Spinal cord (tissue), 10 donors: ENCODE measurements at places on chromosomes 3 and 15.

DNA sequence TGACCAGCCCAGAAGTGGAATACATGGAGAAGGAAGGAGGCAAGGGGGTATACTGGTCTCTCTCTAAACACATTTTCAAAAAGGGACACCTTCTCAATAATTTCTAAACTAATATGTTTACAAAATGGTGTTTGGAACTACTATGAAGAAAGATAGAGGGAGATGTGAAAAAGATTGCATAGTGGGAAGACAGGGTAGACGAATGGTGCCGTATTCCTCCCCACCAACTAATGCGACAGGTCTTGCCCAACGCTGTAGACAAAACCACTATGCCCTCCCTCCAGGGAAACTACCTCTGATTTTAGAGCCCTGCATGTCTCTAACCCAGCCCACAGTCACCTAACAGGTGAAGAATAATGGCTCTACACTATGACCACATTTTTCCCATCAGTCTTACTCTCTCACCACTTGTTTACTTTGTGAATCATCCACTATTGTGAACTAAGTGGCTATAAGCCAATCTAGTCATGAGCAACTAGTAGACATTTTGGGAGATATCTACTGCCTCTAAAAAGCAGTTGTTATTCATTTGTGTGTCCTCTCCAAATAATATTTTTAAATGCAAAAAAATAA is 108.2 kb upstream of the UBE2E2 start:
- DNase-seq = no peak

GRCh38 chr3:64038253-64038767 is 15.0 kb upstream of the PSMD6 start:
- no peak for DNase-seq

DNA sequence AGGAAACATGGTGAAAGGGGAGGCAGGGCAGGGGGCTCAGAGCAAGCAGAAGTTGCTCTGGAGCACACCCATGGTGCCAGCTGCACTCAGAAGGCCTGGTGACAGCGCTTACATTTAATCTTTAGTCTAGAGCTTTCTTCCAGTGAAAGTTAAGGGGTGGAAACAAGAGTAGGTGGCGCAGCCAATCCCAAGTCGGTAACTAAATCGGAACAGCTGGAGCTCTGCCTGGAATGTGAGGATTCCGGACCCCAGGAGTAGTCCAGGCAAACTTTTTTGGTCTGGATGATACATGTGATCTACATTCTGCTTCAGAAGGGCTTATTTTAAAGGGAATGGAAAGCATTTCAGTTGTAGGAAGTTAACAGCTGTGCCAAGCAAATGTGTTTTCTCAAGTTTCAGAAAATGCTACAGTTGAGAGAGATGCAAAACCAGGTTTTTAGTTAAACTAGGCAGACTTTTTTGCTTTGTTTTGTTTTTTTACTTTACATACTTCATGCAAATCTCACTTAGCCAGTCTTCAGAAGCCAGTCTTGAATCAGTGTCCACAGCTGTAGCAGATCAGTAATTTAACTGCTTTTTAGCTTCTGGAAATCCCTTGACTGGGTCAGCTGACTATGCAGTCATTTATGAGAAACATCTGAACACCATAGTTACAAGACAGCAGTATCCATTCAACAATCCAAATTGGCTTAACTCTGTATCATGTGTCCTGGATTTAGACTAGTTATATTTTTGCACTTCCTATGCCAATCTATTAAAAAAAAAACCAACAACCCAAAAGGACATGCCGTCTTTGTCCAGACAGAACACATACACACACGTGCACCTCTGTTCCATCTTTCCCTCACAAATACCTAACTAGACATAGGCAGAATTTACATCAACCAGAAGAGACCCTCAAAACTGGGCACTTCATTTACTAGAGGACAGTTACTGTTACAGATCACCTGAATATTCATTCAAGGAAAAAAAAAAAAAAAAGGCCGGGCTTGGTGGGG is 33.2 kb downstream of the ZNF106 start:
- peak; percentile 31 for DNase-seq

- DNase-seq = no peak
Observed at GRCh38 chr3:42005401-42005800, 43.5 kb upstream of the ULK4 start.

- DNase-seq = no peak
Observed at GRCh38 chr3:44506961-44507360, 29.5 kb upstream of the ZNF445 start.

- no peak for DNase-seq
Observed at GRCh38 chr3:69322158-69322509, 63.8 kb downstream of the FRMD4B start.

GRCh38 chr15:97504031-97504792 is 456.3 kb upstream of the ARRDC4 start:
- DNase-seq = no peak

- DNase-seq = no peak
Observed at GRCh38 chr15:62901087-62901486, 141.5 kb upstream of the TPM1 start.

DNA sequence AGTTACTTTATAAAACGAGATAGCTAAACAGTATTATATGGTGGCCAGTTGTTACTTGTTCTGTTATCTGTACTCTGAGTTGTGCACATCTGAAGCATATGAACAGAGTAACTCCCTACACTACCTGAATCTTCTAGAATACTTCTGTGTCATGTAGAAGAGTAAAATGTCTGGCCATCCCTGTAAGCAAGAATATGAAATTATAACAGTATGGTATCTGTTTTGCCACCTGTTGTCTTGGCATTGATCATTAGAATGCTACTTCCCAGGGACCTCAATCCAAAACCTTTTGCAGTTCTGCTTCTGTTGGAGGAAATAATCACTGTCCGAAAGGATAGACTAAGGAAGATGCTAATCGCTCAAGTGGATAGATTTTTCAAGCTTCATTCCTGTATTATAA is 1.9 kb downstream of the TEX9 start:
- no peak for DNase-seq

GRCh38 chr3:186496635-186497034 is 47.5 kb downstream of the CRYGS start:
- no peak for DNase-seq

DNA sequence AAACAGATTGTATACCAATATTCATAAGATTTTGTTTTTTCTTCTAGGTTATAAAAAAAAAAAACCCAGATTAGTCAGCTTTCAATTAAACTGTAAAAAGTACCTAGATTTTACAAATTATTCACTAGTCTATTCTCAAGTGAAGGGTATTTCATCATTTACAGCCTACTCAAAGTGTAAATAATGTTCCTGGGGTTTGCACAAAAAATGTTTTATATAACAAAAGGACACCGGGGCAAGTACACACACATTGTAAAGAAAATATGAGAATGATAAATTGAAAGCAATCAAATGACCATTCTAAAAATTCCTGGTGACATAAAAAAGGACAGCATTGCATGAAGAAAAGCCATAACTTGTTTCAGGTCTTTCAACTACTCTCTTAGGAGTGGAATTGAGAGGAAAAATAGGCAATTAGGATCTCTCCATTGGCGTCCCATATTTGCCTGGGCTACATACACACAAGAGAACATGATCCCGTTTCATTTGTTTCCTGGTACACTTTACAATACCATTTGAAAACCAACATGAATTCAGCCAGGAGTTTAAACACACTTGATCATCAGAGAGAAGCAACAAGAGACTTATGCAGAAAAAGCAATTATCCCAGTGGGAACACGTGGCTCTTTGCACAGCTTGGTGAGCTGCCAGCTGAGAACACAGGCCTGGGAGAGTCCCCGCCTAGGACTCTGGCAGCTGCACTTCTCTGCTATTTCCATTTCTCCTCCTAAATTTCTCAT is 1039.2 kb downstream of the ROBO1 start:
- peak; percentile 90 for DNase-seq

DNA sequence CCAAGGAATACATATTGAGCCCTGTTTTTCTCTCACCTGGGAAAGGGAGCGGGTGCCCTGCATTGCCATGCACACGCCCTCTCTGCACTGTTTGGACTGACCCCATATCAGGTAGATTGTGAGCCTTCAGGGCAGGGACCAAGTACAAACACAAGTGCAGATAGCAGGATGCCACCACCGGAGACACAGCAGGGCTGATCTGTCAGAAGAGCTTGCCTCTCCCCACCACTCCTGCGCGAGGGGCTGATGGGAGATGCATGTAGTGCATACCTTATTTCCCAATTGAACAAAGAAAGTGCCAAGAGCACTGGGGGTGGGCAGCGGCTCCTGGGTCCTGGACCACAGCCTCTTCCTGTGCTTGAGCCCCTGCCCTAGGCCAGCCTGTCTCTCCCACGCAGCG is 9.0 kb upstream of the SLCO2A1 start:
- no peak for DNase-seq

GRCh38 chr15:35477312-35478262 is 68.4 kb downstream of the DPH6 start:
- DNase-seq = no peak

DNA sequence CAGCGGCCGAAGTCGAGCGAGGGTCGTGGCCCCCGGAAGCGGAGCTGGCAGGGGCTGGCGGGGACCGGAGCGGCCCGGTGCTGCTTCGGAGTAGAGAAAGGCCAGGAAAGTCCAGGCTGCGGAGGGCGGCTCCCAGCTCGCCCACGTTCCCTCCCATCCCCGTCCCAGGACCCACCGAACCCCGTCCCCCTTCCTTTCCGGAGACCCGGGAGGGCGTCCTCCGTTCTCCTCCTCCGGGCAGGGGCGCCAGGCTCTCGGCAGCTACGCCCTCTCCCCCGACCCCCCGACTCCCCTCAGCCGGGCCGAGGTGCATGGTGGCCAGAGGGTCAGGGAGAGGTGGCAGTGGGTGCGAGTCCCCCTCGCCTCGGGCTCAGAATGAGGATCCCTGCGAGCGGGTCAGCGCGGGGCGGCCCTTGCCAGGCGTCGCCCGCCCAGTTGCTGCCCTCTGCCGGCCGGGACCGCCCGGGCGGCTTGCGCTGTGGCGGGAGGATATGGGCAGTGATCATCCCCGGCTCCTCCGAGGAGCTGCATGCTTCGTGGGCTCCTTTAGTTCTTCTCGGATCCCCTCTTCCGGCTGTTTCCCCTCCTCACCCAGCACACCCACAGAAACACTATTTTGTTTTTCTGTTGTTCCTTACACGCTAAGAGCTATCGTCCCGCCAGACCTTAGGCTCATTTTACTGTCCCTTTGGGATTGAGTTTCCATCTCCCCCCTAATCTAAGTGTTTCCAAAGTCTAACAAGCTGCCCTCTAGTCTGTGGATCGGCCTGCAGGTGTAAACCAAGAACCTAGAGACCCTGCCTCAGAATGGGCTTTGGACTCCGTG is 744 bp upstream of the ALDH1A2 start:
- DNase-seq = no peak

- DNase-seq = peak; percentile 42
Observed at GRCh38 chr15:64521726-64522164, 61.4 kb downstream of the ZNF609 start.

DNA sequence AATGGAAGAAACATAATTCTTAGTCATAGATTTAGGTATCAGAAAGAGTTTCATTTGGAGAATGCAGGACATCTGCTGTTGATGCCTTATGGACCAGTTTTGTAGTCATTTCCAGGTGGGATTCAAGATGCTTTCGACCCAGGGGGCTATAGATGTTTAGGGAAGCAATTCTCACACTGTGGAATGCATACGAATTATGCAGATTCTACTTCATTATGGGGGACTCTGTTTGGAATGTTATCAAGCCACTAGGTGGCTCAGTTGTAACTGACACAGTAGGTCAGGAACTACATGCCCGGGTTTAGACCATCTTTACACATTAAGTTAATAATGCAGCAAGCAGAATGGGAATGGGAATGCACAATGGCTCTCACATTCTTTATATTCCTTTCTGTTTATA is 1359.8 kb downstream of the ZPLD1 start:
- peak; percentile 61 for DNase-seq

DNA sequence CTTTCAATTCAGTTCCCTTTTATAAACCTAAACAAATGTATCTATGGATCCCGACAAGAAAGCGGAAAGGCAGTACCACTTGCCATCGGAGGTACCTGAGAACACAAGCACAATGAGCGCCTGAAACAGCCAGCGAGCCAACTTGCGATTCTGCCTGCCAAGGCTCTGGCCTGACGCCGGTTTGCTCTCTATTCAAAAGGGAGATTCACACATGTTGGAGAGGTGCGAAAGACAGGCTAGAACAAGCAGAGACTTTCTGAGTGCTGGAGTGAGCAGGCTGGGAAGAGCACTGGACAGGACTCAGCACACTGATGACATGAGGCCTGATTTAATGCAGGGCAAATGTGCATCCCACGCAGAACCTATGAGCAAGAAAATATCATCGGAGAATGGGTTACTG is 17.7 kb upstream of the PRR23E start:
- peak; percentile 74 for DNase-seq

DNA sequence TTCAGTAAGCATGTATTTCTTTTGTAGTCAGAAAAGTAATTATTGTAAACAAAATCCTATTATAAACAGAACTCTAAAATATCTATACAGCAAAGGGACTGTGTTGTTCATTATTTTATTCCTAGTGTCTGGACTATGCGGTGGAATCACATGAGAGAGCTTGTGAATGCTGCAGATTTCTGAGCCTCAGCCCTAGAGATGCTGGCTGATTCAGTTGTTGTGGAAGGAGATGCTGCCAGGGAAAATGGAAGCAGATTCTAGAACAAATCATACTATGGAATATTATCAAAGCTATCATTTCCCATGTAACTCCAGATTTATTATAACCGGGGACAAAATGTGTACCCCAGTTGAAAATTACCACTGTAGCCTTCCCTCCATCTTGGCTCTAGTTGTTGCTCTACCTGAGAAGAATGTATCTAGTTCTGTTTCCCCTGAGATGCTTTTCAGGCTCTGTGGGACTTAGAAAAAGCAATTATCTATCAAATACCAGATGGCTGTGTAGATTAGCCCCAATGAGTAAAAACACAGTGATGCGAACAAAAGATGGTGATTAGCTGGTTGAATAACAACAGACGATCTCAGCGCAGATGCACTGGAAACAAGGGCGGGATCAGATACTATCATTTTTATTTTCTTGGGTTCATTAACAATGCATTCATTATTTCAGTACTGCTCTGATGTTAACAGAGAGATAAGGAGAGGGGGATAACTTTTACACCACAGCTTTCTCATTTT is 131.3 kb downstream of the TMEM108 start:
- peak; percentile 92 for DNase-seq

GRCh38 chr3:99084156-99084555 is 182.7 kb upstream of the DCBLD2 start:
- DNase-seq = no peak

DNA sequence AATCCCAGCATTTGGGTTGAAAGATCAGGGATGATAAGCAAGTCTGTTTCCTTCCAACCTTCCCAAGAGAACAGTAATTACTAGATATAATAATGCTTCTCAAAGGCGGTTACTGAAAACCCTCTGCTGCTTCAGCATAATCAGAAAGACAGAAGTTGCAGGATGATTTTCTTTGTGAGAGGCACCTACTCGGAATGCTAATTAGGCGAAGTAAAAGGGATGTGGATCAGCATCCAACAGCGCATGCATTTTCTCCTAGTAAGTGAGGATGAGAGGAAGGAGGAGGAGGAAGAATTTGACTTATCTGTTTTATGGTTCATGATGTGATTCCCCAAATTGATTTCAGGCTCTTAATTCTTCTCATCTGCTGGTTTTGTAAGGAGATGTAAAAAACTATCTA is 118.0 kb downstream of the CACNA2D3 start:
- DNase-seq = no peak

DNA sequence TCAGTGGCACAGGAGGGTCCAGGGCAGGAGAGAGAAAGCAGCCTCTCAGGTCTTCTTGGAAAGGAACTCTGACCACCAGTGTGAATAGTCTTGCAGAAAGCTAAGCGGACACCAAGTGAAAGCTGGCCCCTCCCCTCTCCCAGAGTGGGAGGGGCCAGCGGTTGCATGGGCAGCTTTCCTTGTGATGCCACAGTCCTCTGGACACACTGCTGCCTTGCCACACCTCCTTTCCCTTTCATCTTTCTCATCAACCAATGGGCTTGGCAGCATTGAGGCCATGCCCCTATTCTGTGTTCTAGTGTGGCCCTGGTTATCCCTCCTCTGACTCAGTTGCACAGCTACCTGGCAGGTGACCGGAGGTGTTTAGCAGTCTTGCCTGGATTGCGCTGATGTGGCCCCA is 49.7 kb upstream of the GOLGA6B start:
- no peak for DNase-seq
